CD4-positive, alpha-beta T cell treated with Interleukin-6 at 100 ng/mL for 8 hours (primary cell): ENCODE measurements at places on chromosomes 6 and 20.
A peak's percentile ranks its signal among the peaks of the same experiment; 100 is the strongest.

DNA sequence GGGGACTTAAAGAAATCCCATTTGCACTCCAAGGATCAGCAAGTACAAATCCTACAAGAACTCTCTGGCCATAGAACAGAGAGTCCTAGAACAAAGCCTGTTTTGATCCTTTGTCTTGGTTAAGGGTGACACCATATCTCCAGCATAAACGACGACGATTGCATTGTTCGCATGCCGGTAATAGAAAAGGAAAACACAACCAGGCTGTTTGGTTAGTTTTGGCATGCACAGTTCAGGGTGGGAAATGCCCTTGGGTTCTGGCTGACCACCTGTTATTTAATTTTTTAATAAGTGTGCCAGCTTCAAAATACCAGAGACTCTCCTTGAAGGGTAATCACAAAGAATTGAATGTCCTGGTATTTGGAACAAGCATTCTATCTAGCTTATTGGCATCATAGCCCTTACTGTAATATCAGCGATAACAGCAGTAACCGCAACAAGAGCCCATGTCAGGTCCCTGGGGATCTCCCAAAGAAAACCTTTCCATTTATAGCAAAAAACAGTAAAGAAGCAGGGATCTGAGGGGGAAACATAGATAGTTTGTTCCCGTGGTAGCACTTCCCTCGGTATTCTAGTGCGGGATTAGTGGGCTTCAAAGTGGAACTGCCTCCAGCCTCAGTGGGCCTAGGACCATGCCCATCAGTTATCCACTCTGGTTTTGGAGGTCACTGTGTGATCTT lies 77.1 kb downstream of the TMEM170B start:
- no peak for DNase-seq

DNA sequence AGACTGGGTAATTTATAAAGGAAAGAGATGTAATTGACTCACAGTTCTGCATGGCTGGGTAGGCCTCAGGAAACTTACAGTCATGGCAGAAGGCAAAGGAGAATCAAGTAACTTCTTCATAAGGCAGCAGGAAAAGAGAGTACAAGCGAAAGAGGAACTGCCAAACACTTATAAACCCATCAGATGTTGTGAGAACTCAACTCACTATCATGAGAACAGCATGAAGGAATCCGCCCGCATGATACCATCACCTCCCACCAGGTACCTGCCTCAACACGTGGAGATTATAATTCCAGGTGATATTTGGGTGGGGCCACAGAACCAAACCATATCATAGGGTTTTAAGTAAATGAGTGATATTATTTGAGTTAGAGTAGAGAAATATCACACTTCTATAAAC lies 189.3 kb downstream of the TSHZ2 start:
- DNase-seq: no peak

DNA sequence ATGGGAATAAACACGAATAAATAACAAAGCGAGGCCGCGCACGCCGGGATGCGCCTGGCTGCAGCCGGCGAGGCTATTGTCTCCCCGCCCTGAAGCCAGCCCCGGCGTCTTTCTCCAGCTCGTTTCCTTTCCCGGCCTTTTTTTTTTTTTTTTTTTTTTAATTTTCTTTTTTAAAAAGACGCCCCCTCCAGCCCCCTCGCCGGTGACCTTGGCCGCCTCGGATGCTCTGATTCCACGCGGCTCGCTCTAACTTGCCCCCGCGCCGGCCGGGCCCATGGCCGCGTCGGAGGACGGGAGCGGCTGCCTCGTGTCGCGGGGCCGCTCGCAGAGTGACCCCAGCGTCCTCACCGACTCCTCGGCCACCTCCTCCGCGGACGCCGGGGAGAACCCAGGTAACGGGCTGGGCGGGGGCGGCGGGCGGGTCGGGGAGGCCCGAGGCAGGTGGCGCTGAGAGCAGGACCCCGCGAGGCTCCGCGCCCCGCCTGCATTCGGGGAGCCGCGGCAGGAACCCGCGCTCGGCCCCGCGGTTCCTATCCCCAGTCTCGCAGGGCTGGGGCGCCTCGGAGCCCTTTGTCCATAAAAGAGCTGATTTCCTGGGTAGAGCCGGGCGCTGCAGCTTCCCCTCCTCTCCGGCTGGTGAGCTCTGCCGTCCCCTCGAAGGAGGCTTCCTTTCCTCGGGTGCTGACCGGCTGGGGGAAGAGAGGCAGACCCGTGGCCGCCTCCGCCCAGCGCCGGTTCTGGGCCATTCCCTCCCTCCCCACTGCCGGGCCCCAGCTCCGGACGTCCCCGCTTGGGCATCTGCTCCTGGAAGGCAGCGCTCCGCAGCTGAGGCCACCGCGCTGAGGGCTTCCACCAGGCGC lies 631 bp downstream of the PHACTR3 start:
- DNase-seq: no peak

GRCh38 chr20:36097337-36098151 lies 57.0 kb upstream of the EPB41L1 start:
- no peak for DNase-seq

GRCh38 chr20:8334641-8335040 lies 202.6 kb downstream of the PLCB1 start:
- DNase-seq: no peak

- DNase-seq: peak; percentile 46
Measured at GRCh38 chr6:32195902-32196681, 3.6 kb upstream of the GPSM3 start.

DNA sequence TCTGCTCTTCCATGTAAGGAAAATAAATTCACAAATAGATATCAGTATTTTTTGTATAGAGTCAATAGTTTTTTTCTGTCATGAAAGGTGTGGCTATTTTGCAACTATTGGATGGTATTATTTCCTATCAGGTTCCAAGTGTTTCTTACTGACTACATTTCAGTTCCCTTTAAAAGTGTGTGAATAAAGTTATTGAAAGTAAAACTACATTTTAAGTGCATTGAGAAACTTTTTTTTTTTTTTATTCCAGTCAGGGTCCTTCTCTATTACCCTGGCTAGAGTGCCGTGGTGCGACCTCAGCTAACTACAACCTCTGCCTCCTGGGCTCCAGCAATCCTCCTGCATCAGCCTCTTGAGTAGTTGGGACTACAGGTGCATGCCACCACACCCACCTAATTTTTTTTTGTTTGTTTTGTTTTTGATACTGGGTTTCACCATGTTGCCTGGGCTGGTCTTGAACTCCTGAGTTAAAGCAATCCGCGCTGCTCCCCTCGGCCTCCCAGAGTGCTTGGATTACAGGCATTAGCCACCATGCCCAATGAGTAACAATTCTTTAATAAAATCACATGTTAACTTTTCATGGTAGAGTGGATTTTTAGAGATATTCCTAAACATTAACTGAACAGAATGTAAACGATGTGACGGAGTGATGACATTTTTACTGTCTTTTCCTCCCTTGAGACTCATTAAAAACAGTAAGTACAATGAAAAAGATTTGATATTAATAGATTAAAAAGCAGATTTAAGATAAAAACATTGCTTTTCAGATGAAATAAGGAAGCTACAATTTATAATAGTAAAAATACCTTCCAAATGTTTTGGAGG lies 69.7 kb upstream of the ADGRF4 start:
- DNase-seq: no peak

DNA sequence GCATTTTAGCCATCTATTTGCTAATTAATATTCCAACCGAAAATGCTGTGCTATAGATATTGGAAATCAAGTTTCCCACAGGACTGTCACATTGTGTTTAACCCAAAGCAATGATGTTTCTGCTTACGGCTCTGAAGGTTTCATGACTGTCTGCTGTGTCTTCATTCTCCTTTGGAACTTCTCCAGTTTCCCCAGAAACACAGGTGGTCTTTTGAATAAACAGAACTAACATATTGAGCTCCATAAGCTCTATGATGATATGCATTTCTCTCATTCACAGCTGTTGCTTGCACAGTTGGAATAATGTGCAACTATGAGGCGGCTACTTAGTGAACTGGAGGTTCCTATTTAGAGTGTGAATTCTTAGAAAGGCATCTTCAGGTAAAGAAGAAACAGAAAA lies 266.0 kb upstream of the ID4 start:
- DNase-seq: no peak

GRCh38 chr6:139679516-139680179 lies 305.2 kb upstream of the CITED2 start:
- no peak for DNase-seq

GRCh38 chr6:45253453-45253852 lies 74.7 kb upstream of the RUNX2 start:
- DNase-seq: no peak

DNA sequence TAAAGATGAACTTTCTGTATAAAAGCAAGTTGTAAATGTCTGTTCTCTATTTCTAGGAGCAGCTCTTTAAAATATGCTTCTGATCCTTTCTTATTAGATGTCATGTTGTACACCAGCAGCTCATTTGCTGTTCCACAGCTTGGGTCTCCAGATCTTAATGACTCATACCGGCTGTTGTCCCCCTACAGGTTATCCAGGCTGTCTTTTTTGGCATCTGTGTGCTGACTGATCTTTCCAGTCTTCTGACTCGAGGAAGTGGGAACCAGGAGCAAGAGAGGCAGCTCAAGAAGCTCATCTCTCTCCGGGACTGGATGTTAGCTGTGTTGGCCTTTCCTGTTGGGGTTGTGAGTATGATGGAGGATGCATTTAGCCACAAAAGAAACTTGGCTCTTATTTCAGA lies 76.0 kb downstream of the AIG1 start:
- no peak for DNase-seq
